ENCODE measurements at places on chromosomes 7 and 10. TPM values are rescaled to one million over a fixed set of nuclear protein-coding genes. Genes with fewer than 3 reads are reported as not detected.

C10orf71 gene
- total RNA-seq, result not detected

INHBA gene
- 12.7 TPM for total RNA-seq

TRIL gene
- total RNA-seq, result 33.9 TPM

RNF32 gene
- 2.5 TPM for total RNA-seq

OR9A2 gene
- 0.69 TPM for total RNA-seq

TAS2R5 gene
- 1.8 TPM for total RNA-seq

CNNM1 gene
- 6.5 TPM for total RNA-seq

All from diencephalon (tissue), 1 donor.